ENCODE measurements at places on chromosomes 7 and 10.

DNA sequence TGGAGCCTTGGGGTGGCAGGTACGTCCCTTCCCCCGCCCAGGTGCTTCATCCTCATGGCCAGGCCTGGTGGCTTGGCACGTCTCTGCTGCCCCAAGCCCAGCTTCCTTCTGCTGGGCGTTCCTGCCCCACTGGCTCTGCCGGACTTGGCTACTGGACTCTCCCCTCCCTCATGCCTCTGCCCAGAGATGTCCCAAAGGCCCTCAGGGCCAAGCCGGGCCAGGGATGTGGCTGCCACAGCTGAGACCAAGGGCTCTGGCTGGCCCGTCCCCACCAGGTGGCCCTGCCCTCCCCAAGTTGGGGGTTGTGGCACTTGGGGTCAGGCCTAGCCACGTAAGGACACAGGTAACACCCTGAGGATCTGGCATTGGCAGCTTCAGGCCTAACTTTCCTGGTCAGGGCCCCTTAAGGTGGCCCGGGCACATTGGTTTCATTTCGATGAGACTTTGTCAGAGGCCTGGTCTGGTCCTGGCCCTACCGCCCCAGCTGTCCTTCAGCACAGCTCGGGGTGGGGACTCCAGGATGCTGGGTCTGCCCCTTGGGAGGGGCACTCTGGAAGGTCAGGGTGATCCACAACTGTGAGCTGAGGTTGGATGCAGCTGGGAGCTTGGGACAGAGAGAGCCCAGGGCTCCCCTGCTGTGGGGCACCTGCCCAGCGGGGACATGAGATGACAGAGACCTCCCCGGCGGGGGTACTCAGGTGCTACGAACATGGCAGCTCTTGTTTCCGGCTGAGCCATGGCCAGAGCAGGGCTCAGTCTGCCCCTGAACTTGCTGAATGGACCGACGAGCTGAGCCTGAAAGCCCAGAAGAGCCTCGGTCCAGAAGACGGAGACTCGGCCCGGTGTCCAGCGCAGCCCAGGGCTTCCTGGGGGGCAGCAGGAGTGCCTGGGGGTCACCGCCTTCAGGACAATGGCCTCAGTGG is 2.9 kb downstream of the BHLHA15 start:
- DNase-seq = no peak

GRCh38 chr7:134686786-134687185 is 40.1 kb downstream of the BPGM start:
- no peak for DNase-seq

DNA sequence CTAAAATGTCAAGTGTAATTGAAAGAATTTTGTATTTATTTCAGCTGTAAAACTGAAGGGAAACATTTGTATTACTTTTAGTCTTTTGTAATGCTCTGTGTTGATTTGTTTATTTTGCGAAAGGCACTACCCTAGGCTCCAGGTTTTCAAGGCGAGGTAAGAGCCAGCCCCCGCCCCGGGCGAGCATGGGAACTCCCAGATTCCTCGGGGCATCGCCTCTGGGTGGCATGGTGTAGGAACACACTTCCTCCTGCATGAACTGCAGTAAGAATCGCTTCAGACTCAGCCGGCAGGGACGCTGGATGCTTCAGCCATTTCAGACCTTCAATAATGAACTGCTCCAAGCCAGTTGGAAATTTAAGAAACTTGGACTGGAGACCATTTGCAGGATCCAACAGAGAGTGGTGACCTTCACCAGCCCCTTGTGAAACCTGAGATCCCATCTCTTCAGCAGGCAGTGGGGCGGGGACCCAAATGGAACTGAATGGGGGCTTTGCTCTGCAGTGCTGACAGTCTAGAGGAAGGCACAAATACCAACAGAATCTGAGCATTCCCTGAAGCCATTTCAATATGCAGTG is 544.3 kb upstream of the MGMT start:
- DNase-seq = no peak

- no peak for DNase-seq
Measured at GRCh38 chr10:129767751-129768150, 196.3 kb downstream of the EBF3 start.

- no peak for DNase-seq
Measured at GRCh38 chr7:116582806-116583444, 58.1 kb downstream of the CAV1 start.

- DNase-seq = no peak
Measured at GRCh38 chr7:157896774-157897555, 560.2 kb downstream of the DNAJB6 start.

Measured in inflammatory macrophage (primary cell).